ENCODE measurements at places on chromosomes 5 and 9.

DNA sequence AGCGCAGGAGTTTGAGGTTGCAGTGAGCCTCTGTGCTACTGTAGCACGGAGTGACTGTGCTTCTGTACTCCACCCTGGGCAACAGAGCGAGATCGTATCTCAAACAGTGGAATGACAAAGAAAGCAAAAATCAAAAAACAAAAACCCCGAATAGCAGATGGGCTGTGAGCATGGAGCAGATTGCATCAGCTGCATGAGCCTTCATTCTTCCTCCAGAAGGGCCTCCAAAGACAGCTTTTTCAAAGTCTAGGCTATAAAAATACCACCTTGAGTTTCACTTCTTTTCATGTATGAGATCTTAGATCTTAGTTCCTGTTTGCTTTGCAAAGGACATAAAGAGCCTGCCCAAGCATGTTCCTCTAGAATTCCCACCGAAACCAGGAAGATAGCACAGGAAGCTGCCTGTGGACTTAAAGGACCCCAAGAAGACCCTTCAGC is 15.0 kb upstream of the HSPB3 start:
- no peak for DNase-seq

- no peak for DNase-seq
These were observed 19.3 kb downstream of the MOCS2 start for GRCh38 chr5:53090229-53090628.

- no peak for DNase-seq
These were observed 997 bp upstream of the RNF130 start for GRCh38 chr5:180072556-180072955.

GRCh38 chr9:115642285-115642684 is 511.3 kb upstream of the PAPPA start:
- DNase-seq, result no peak

GRCh38 chr5:53063791-53064190 is 45.8 kb downstream of the MOCS2 start:
- DNase-seq, result no peak

DNA sequence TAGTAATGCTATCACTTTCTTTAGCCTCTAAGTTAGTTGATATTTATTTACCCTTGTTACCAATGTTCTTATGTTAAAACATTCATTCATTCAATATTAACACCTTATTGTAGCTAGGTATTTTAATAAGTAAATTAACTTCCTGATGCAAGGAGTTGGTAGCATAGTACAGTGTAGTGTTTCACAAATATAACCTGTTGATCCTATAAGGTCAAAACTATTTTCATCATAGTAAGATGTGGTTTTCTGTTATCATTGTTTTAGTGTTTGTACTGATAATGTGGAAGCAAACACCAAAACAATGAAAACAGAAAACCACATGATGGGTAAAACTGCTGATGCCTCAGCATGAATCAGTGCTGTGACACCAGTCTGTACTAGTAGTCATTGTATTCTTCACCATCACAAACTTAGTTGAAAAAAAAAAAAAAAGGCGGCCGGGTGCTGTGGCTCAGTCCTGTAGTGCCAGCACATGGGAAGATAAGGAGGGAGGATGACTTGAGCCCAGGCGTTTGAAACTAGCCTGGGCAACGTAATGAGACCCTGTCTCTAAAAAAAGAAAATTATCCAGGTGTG is 36.5 kb downstream of the ZCCHC7 start:
- no peak for DNase-seq

- peak; percentile 34 for DNase-seq
These were observed 60.9 kb downstream of the CXXC5 start for GRCh38 chr5:139708877-139709581.

- DNase-seq, result no peak
These were observed 220.6 kb upstream of the SLC30A5 start for GRCh38 chr5:68873198-68873597.
